ENCODE measurements at places on chromosomes 2 and 18.

DNA sequence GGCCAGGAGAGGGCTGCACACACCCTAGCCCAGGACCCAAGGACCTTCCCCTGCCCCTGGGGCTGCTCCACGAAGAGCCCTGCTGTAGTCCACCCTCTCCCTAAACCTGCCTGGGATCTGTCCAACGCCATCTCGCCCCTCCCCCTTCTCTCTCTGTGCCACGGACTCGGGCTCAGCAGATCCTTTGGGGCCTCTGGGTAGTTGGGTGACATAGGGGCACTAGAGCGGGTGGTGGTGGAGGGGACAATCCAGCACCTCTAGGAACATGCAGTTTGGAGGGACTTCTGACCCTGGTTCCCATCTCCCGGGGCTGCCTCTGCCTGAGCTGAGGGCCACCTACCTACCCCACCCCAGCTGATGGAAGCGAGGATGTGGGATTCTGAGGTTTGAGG, 7.3 kb upstream of the CRYBA2 start:
- DNase-seq = no peak

GRCh38 chr2:110946902-110947301, 173.8 kb upstream of the BCL2L11 start:
- no peak for DNase-seq

DNA sequence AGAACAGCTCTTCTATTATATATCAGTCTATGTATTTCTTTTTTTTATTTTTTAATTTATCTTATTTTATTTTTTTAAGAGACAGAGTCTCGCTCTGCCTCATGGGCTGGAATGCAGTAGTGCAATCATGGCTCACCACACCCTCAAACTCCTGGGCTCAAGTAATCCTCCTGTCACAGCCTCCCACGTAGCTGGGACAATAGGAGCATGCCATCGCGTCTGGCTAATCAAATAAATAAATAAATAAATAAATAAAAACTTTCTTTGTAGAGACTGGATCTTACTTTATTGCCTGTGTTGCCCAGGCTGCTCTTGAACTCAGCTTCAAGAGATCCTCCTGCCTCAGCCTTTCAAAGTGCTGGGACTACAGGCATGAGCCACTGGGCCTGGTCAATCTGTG, 117.0 kb downstream of the RBMS1 start:
- no peak for DNase-seq

- DNase-seq = no peak
These were observed 15.0 kb downstream of the NGEF start for GRCh38 chr2:232997749-232998665.

DNA sequence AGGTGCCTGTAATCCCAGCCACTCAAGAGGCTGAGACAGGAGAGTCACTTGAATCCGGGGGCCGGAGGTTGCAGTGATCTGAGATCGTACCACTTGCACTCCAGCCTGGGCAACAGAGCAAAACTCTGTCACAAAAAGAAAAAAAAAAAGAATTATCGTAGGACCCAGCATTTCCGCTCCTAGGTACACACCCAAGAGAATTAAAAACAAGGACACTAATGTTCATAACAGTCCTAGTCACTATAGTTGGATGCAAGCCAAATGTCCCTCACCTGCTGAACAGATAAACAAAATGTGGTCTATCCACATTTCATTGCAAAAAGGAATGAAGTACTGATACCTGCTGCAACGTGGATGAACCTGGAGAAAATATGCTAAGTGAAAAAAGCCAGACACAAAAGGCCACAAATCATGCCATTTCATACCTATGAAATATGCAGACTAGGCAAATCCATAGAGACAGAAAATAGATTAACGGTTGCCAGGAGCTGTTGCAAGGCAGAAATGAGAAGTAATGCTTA, 21.2 kb downstream of the ADRA2B start:
- no peak for DNase-seq

DNA sequence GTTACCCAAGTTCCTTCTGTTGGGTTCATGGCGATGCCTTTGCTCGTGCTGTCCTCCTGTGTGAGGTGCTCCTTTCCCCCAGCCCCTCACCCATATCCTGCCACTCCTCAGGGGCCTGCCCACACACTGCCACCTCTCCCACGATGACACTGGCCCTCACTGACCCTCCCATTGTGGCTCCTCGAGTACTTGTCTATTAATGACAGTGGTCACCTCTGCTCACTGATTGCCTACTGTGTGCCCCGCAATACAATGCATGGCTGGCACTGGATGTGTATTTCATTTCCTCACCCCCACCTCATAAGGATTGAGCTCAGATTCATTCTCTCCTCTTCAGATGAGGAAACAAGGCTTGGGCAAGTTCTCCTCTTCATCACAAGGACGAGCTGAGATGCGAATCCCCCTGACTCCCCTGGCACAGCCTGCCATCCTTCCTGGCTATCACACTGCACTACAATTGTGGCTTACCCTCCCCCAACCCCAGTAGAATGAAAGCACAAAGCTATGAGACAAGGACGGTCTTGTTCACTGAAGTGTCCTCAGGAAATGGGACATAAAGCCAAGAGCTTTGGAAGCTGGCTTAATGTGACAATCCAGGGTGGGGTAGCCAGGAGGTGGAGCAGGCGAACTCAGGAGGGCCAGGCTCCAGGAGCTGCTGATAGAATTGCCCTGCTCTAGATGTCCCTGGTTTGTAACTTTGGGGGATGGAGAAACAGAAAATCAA, 93.9 kb upstream of the RAB12 start:
- no peak for DNase-seq

GRCh38 chr2:45130736-45131135, 121.5 kb upstream of the SIX2 start:
- no peak for DNase-seq

DNA sequence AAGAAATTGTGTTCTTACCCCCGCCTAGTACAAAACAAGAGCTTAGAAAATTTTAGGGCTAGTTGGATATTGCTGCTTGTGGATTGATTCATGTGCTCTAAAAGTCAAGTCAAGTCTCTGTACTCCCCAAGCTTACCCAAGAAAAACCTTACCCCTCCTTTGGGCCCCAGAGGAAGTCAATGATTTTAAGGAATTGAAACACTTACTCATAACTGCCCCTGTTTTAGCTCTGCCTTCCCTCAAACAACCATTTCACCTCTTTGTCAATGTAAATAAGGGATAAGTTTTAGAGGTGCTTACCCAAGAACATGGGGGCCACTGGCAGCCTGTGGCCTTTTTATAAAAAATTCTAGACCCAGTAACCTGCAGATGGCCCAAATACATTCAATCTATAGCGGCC, 136.6 kb upstream of the RMP24 start:
- DNase-seq = no peak

GRCh38 chr2:44001716-44002115, 5.9 kb upstream of the LRPPRC start:
- DNase-seq = no peak

DNA sequence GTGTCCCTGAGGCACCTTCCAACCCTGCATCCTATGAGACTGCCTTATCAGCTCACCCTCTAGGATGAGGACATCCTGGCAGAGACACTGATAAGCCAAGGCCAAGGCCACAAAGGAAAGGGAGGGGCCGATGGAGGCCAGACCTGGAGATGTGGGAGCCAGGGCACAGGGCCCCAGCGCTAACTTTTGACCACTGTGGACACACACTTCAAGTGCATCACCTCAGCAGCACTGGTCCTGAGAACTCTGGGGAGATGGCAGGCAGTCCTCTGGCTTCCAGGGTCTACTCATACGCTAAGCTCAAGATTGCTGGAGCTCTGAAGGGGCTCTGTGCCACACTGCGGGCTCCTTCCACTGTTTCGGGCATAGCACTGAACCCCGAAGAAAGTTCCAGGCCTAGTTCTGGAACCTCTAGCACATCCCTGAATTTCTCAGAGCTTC, 100.2 kb upstream of the ID2 start:
- DNase-seq = no peak

- no peak for DNase-seq
These were observed 7.2 kb upstream of the SIX3 start for GRCh38 chr2:44934038-44934982.

GRCh38 chr2:41881249-41881648, 166.6 kb upstream of the PKDCC start:
- no peak for DNase-seq

DNA sequence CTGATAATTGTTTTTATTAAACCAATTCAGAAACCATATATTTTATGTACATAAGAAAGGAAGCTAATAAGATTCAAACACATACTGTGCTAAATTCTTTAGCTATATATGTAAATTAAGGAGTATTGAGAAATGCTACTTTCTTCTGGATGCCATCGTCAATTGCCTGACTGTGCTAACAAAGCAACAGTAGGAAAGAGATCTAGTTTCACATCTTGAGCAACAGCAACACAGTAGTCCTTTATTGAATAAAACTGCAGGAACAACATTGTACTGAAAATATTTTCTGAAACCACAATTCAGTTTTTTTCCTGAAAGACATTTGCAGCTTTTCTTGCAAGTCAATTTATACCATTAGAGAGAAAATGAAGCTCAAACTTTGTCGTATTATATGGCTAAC, 1404.9 kb upstream of the SLC39A10 start:
- no peak for DNase-seq

GRCh38 chr2:240868286-240869108, at the start of gene AGXT:
TSS of gene AGXT (plus strand) at chr2:240868824. CDS start at chr2:240868866, 42 bp downstream.
- no peak for DNase-seq

GRCh38 chr2:239677453-239678185, 276.8 kb upstream of the HDAC4 start:
- no peak for DNase-seq

DNA sequence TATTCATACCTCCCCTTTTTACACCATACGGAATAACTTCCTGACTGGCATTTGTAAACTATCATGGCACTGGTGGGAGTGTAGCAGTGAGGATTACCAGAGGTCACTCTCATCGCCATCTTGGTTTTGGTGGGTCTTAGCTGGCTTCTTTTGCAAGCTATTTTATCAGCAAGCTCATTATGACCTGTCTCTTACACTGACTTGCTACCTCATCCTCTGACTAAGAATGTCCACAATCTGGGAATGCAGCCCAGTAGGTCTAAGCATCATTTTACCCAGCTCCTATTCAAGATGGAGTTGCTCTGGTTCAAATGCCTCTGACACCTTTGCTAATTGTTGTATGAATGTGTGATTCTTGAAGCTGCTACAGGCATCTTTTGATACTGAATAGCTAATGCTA, 950.8 kb upstream of the SLC39A10 start:
- peak; percentile 55 for DNase-seq

DNA sequence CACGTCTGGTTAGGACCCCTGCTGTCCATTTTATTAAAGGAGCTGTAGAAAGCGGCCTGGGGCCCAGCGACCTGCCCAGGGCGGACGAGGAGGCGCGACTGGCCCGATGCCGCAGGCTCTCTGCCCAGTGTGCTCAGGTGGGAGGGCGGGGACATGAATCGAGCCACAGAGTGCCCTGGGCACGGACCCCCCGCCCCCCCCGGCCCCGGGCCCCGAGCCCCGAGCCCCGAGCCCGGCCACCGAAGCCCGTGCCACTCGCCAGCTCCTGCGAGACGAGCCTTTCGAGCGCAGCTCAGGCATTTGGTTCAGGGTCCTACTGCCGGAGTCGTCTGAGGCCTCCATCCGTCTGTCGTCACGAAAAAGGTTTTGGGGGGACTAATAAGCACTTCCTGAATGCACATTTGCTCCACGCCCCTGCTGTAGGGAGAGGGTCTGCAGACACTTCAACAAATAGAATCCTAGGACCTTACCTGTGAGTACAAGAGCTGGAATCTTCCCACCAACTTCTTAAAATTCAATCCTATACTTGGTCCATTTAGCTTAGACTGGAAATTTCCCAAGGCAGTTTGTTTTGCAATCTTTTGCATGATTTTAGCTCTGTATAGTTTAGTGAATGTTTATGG, 602 bp upstream of the ADAM17 start:
- DNase-seq = peak; percentile 53

- no peak for DNase-seq
These were observed 351.5 kb downstream of the ARHGAP15 start for GRCh38 chr2:143480601-143481236.

GRCh38 chr18:9737472-9738121, 29.5 kb downstream of the RAB31 start:
- DNase-seq = no peak

DNA sequence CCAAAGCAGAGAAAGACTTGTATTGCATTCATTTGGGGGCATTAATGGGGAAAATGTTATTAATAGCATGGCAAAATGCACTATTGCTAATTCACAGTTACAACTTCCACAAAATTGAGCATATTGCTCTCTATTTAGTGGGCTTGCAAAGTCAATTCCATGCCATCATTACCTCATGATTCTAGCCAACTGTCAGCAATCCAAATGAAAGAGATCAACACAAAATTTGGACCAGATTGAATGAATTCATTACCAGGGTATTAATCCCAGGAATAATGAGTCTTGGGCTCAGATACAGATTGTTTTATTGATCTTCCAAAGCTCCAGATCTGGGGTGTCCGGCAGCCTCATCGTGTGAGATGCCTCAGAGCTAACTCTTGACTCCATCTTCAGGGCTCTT, 38.3 kb downstream of the NXPH2 start:
- DNase-seq = no peak

GRCh38 chr2:95390881-95391321, 11.6 kb upstream of the FAHD2A start:
- DNase-seq = no peak

GRCh38 chr18:28411806-28412205, 234.9 kb upstream of the CDH2 start:
- DNase-seq = no peak

DNA sequence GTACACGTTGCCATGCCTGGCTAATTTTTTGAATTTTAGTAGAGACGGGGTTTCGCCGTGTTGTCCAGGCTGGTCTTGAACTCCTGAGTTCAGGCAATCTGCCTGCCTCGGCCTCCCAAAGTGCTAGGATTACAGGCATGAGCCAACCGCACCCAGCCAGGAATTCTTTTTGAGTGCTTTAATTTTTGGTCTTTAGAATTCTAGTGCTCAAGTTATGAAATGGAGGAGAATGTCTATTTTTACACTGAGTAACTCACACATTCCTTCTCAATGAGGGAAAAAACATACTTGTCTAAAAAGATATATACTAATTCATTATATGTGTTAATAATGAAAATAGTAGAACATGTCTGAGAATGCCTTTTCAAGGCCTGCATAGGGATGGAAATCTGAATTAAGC, 8.5 kb downstream of the ZNF396 start:
- no peak for DNase-seq

GRCh38 chr2:138493334-138493733, 8.2 kb upstream of the SPOPL start:
- no peak for DNase-seq

GRCh38 chr2:187500585-187501359, 52.7 kb upstream of the CALCRL start:
- peak; percentile 43 for DNase-seq

GRCh38 chr2:109419171-109419756, 194.5 kb downstream of the SEPTIN10 start:
- no peak for DNase-seq

Data from RKO (cell line).